Activated CD8-positive, alpha-beta memory T cell treated with anti-CD3 and anti-CD28 coated beads for 48 hours (primary cell): ENCODE measurements at places on chromosomes 2 and 18.

DNA sequence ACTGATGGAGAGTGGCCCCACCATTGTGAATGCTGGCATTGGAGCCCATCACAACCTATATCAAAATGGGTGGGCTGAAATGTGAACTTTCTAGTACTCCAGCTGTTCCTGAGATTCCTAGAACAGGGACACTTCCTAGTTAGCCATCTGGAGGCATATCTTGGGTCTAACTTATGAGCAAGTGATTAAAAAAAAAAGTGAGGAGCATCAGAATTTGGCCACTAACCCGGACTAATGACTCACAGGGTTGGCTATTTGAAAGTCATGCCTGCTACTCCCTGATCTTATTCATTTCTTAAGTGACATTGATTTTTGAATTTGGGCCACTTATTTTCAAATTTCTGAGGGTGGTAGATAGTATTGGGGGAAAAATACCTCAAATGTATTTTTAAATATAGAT, 216.6 kb downstream of the HRH4 start:
- no peak for DNase-seq

- DNase-seq = no peak
These were observed 124.3 kb upstream of the CYP26B1 start for GRCh38 chr2:72271766-72272641.

DNA sequence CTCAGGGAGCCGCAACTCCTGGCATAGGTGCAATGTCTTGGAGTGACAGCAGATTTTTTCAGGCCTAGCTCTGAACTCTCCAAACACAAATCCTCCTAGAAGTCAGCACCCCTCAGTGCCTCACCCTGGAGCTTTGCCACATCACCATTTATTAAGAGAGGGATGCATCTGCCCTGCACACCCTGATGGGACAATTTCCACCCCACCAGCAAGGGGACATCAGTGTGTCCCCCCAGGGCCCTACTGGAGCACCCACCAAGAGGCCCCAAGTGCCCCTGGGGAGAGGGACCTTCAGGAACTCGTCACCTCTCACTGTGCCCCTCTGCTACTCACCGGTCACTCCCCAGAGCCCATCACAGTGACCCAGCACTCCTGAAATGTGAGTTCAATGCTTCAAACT, 144.7 kb downstream of the NDUFA10 start:
- no peak for DNase-seq

DNA sequence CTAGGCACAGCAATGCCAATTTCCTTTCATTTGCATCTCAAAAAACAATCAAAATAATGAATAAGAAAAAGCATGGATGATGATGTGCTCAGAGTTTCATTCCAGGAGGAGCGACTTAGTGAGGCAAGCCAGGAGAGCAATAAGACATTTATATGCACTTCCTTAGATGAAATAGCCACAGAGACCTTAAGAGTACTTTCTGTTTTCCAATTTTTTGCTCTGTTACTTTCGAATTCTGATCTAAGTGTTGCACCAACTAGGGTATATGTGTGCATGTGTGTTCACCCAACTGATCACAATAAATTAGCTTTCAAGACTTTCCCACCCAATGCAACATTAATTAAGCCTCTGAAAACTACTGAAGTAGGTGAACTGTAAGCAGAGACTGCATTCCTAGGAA, 709 bp downstream of the RAB27B start:
- DNase-seq = no peak

- peak; percentile 5 for DNase-seq
These were observed 13.2 kb downstream of the PRELID3A start for GRCh38 chr18:12420821-12421421.

DNA sequence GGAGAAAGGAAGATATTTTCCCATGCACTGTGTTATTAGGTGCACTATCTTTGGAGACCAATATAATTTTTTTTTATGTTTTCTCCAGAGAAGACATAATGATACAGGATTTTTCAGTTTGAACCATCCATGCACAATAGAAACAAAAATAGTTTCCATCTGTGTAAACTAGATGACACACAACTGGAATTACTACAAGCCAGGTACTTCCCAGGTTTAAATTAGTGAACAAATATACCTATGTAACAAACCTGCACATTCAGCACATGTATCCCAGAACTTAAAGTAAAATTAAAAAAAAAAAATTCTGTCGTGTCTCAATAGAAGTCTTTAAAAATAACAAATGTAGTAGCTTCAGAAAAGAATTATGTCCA, 1616.8 kb upstream of the ACVR2A start:
- no peak for DNase-seq

DNA sequence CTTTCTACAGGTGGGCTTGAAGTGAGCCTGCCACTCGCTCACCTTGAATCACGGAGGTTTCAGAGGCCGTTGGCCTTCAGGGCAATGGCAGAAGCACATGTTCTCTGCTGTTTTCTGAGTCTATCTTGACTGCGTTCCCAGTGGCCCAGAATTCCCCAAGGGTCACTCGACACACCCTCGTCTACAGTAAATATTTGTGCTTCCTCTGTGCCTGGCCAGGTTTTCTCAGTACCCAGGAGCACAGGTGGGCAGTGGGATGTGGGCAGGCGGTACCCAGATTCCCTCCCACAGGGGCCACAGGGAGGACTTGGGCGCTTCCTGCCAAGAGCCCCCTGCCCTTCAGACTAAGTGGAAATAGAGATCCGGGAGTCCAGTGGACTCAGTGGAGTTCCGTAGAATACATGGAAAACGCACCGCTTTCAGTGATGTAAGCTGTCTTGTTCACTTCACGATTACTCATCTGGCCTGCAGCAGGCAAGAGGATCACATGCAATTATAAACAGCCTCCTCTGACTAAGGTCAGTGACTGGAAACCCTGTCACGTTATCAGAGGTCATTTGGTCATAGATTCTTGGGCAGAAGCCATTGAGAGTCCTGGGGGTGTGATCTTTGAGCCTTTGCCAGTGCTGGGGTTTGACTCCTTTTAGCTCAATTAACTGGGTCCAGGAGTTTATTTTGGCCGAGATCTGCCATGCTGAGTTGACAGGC, 179.8 kb downstream of the NEDD4L start:
- DNase-seq = no peak

- DNase-seq = no peak
These were observed 59.0 kb upstream of the SPATS2L start for GRCh38 chr2:200247494-200247893.

GRCh38 chr2:230068016-230068650, 591 bp downstream of the SLC16A14 start:
- DNase-seq = no peak

DNA sequence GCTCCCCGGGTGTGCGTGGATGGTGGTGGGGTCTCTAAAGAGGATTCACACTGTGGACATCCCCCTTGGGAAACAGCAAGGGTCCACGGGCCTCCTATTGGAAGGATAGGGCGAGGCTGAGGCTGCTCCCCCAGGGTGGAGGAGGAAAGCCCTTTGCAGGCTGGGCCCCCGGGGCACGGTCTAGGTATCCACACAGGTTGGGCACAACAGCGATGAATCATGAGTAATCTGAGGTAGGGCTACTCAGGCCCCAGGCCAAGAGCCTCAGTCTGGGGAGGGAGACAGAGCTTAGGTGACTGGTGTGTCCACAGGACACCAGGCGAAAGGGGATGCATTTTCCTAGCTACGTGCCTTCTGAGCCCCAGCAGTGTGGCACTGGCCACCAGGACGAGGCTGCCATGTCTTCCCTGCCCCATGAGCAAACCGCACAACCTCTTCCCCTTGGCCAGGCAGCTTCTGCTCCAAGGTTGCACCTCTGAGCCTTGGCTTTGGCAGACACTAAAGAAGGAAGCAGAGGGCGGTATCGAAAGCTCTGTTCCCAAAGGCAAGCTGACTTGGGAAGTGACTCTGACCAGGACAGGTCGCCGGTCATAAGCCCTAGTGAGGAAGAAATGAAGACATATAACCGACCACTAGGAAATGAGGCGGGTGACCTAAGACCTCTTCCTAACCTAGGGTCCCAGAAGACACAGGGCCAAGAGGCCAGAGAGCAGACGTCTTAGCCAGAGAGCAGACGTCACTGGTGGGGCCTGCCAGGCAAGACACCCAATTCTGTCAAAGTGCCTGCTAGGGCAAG, 14.6 kb upstream of the SEMA4C start:
- no peak for DNase-seq

GRCh38 chr2:100406120-100406508, 11.4 kb downstream of the CHST10 start:
- no peak for DNase-seq

DNA sequence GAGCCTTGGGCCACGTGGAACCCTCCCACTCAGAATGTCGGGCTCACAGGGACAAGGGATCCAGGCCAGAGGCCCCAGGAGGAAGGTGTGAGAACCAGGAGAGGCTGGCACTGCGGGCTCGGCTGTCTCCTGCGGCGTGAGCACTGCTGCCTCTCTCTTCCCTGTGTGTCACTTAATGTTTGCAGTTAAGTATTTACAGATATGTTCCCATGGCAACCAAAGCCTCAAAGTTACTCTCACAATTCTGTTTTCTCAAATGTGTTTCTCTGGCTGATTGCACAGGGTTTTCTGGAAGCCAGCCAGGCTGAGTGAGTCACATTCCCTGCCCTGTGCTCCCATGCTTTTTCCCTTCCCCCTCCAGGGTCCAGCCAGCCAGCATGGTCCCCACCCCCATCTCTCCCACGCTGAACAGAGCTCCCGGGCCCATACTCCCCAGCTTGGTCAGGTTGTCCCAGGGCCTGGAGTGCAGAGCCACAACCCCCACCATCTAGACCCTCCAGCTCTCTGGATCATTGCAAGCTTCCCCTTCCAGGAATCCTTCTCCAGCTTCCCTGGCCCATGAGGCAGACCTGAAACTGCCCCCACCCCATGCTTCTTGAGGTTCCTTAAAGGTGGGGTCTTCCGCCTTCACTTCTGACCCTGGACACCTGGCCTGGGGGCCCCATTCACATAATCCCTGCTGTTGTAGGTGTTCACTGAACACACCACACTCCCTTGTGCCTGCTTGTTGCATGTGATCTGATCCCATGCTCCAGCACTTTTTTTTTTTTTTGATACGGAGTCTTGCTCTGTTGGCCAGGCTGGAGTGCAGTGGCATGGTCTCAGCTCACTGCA, 265.9 kb downstream of the CELF4 start:
- no peak for DNase-seq

GRCh38 chr2:45778720-45779171, 127.3 kb downstream of the PRKCE start:
- DNase-seq = peak; percentile 38

DNA sequence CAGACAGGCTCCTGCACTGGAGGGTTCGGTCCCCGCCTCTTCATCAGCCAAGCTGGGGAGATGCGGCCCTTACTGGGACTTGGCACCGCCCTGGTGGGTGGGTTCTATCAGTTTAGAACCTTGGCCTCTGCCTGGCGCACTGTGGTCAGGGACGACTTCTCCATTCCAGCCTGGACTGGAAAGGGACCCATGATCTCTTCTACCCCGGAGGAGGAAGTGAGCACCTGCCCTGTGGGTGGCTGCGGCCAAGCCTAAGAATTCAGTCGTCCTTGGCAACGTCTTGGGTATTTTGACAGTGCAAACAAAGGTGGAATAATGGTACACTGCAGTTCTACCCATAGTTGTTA, 106.9 kb upstream of the CD302 start:
- no peak for DNase-seq

DNA sequence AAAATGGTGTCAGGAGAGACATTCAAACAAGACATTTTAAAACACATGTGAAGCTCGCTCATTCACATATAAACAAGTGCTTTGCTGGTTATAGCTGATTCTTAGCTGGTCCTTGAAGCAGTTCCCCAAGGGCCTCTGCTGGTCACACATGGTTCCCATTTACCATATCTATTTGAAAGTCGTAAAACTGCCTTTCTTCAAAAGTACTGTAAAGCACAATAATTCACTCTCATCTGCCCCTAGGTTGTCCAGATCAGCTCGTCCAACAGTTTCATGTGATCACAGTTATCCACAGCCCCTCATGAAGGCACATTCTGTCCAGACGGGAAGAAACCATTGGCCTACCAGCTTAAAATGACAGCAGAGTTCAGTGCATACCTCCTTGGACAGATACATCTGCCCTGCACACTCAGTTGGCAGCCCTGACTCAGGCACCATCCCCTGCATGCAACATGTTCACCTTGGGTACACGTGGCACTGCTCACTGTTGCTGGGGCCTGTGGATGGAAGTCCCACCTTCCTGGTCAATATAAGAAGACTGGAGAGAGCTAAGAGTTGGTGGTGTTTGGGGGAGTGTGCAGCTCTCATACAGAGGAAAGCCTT, 108.0 kb upstream of the HAAO start:
- DNase-seq = no peak

- DNase-seq = no peak
These were observed 58.2 kb downstream of the KLHL14 start for GRCh38 chr18:32714571-32715148.

GRCh38 chr2:26466662-26467310, 11.1 kb downstream of the OTOF start:
- DNase-seq = no peak

DNA sequence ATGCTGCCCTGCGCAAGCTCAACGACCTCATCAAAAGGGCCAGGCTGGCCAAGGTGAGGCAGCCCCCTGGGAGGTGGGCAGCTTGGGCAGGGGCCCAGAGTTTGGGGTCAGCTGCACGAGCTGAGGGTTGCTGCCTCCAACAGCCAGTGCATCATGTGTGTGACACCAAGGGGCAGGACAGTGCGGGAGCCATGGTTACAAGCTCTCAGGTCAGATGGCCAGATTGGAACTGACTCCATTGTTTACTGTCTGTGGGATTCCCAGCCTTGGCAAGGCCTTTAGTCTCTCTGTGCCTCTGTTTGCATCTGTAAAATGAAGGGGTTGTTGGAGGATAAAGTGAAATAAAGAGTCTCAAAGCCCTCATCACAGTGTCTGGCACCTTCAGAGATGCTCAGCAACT, 26.9 kb downstream of the EHD3 start:
- DNase-seq = no peak

- DNase-seq = no peak
These were observed 191.8 kb downstream of the IKZF2 start for GRCh38 chr2:212959471-212960117.

GRCh38 chr2:30358842-30359241, 88.2 kb upstream of the LCLAT1 start:
- no peak for DNase-seq

DNA sequence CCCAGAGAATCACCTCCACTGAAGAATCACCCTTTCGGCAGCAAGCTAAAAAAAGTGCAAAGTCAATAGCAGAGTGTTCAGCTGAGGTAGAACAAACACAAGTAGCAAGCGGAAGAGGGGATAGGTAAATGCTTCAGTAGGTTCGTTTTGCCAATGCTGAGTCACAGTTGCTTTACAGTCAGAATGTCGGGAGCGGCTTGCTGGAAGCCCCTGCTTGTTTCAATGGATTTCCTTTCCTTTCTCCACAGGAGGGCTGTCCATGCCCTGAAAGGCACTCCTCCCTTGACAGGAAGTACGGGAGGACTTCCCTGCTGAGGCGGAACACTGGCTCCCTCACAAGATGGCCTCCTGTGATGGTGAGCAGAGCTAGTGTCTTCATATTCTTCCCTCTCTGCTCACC, 146.2 kb upstream of the LYPD1 start:
- DNase-seq = no peak
